AG20443 (cell line): ENCODE measurements at places on chromosomes 12 and 14.

DNA sequence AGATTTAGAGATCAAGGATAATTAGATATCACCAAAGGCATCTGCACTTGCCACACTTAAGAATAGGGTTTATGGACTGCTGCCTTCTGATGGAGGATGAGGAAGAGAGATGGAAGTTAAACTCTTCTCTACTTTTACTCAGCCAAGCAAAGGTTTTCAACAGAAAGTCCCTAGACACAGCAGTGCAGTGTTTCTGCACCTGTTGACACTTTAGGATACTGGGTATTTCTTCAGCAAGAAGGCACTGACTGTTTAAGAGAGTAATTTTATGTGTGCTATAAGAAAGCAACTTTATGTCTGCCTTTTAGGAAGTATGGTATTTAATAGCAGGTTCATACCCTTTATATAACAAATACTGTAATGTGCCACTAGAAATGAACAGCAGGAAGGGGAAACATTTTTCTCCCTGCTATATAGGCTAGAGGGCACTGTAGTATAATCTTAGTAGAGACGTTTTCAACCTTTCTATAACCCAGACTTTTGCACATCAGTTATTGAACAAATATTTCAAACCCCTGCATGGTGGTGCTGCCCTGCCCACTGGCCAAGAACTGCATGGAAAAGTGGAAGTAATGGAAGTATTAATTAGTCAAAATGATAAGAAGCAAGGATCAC, 225.0 kb upstream of the GRIP1 start:
- no peak for DNase-seq

GRCh38 chr14:100669011-100669412, 57.7 kb upstream of the DLK1 start:
- DNase-seq, result no peak

DNA sequence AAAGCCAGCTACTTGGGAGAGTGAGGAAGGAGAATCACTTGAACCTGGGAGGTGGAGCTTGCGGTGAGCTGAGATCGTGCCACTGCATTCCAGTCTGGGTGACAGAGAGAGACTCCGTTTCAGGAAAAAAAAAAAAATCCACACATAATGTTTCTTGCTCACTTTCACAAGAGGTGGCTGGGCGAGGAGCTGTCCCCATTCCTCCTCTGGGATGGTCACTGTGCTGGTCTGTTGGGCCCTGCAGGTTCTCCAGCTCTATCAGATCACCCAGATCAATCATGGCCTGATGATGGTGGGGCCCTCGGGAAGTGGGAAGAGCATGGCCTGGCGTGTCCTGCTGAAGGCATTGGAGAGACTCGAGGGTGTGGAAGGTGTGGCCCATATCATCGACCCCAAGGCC, 47.3 kb downstream of the DYNC1H1 start:
- no peak for DNase-seq

- DNase-seq, result no peak
These were observed 31.7 kb downstream of the GALNT4 start for GRCh38 chr12:89492883-89493282.

DNA sequence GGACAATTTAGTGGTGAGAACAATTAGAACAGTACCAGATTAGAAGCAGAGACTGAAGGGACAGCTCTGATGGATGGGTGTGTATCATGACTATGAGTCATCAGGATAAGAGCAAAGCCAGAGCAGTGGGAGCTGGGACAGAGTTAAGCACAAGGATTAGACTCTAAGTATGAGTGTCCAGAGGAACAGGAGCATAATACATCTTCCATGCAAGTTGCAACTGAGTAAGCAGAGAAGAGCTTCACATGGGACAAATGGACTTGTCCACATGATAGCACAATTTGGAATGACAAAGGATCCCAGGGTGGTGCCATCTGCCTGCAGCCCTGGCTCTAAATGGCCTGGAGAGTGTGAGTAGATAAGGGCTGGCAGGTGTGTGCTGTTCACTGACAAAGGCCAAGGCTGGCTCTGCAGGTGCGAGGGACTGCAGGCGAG, 226.4 kb upstream of the CAND1 start:
- DNase-seq, result no peak

GRCh38 chr14:53109105-53110041, 43.8 kb downstream of the DDHD1 start:
- DNase-seq, result peak; percentile 48

DNA sequence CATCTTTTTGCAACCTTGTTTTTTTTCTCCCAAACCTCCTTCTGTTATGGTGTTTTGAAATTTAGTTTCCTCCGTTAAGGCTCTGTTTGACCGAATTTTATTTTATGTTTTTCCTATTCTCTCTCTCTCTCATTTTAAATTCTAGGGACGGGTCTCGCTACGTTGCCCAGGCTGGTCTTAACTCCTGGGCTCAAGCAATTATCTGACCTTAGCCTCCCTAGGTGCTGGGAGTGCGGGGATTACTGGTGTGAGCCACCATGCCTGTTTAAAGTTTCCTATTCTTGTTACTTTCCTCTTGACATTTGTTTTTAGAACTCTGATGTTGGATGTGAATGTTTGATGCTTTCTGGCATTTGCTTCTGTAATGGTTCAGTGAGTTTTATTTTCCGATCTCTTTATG, 1.0 kb downstream of the ZC3H14 start:
- DNase-seq, result no peak

- no peak for DNase-seq
These were observed 89.4 kb downstream of the NT5DC3 start for GRCh38 chr12:103751600-103751999.

GRCh38 chr12:109710205-109710746, 3.3 kb upstream of the FAM222A start:
- no peak for DNase-seq

DNA sequence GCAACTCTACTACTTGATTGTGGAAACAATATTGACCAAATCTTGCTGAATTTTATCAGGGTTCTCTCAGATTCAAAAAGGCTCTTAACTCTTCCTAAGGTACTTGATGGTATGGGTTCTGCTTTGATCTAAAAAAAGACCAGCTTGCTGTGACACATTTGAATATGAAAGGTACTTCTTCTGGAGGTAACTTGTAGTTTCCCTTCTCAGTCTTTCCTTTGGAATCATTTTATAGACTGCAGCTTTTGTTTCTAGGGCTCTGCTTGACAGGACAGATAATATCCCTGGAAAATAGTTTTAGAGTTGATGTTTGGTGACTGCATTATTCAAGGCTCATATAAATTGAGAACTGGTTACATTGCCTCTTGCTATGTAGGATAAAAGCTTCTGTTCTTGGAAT, 251.9 kb downstream of the FUT8 start:
- no peak for DNase-seq

- no peak for DNase-seq
These were observed 41.2 kb upstream of the PTCSC3 start for GRCh38 chr14:36217732-36218131.

DNA sequence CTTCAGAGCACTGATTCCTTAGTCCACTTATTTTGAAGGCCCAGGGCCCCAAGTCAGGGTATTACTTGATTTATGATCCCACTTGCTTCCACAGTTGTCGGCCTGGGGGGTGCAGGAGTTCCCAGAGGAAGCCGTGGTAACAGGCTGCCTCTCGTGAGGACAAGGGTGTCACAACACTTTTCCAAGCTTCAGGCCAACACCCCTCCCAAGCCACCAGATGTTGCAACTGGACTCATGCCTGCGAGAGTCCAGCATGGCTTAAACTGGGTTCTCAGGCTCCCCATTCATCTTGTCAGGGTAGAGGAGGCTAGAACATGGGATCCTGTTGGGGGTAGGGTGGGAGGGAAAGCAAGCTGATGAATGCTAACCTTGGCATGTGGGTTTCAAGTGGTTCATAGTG, 56.1 kb downstream of the BMP4 start:
- DNase-seq, result peak; percentile 70

- no peak for DNase-seq
These were observed 243.9 kb upstream of the LRIG3 start for GRCh38 chr12:59164226-59164625.

DNA sequence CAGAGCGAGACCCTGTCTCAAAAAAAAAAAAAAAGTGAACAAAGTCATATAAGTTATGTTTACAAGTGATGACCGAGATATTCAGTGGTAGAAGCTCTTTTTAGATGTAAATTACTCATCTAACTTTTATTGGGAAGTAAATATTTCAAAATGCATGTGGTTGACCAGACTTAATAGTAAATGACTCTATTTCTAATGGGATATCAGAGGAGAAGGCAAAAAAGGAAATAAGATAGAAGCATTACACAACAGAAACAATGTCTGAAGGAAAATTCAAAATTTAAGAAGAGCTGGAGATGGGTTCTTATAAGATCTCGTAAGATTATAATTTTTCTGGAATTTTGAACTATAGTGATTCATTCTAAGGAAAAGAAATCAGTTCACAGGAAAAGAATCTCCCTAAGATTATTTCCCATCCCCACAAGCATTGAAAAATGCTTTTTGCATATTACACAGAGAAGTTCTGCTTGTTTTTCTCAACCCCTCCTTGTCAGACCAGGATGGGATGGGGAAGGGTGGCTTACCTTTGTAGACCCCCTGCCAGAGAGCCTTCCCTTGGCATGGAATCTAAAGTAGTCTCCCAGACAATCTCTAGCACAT, 63.1 kb upstream of the STK38L start:
- no peak for DNase-seq

- DNase-seq, result no peak
These were observed at the start of gene GPR132 for GRCh38 chr14:105065280-105066228. TSS of gene GPR132 (minus strand) at chr14:105065430. CDS start at chr14:105055420, 10,010 bp downstream.

- DNase-seq, result peak; percentile 30
These were observed 331.5 kb downstream of the LRIG3 start for GRCh38 chr12:58588770-58589169.

DNA sequence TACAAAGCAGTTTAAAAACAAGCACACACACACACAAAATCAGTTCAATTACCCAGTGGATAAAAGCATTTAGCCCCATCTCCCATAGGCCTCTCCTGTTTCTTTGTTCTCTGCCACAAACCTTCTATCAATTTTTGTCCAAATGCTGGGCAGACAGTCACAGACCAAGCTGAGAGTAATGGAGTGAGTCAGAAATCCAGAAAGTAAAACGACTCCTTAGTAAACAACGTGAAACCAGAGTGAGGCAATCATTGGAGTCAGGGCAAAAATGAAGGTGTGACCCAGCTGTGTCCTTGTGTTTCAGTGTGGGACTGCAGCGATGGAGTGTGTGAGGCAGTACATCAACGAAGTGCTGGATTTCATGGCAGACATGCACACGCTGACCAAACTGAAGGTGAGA, 102.0 kb downstream of the PRIMA1 start:
- no peak for DNase-seq

DNA sequence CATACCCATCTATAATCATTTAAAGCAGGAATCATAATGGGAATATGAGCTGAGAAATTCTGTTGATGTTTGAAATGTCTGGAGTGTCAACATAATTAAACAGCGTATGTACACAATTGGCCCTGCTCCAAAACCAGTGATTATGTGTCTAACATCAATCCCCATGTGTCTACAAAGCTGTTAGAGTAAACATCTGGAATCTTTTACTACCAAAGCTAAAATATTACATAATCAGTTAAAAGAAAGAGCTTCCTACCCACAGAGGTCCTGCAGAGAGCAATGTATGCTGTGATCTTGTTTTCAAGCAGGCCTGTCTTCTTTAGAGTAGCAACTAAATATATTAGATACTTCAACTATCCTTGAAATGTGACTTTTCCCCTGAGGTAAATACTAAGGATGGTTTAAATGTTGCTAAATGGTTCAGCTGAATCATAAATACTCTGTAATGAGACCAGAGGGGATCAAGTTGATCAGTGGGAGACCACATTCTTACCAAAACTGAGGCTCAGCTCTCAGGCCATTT, 74.3 kb downstream of the RASSF8 start:
- DNase-seq, result peak; percentile 24

- DNase-seq, result no peak
These were observed 95.6 kb downstream of the CPNE8 start for GRCh38 chr12:38809832-38810231.

GRCh38 chr14:101521473-101521915, 39.8 kb upstream of the DIO3 start:
- no peak for DNase-seq

DNA sequence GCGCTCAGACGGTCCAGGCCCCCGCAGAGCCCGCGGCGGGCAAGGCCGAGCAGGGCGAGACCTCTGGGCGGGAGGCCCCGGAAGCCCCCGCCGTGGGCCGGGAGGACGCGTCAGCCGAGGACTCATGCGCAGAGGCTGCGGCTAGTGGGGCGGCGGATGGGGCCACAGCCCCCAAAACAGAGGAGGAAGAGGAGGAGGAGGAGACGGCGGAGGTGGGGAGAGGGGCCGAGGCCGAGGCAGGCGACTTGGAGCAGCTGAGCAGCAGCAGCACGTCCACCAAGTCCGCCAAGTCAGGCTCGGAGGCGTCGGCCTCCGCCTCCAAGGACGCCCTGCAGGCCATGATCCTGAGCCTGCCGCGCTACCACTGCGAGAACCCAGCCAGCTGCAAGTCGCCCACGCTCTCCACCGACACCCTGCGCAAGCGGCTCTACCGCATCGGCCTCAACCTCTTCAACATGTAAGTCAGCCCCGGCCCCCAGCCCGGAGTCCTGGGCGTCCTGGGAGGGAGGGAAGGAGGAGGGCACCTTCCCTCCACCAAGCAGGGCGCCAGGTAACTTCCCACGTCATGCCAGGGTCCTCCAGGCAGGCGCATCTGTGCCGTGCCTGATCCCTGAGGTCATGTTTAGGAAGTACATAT, 72.4 kb downstream of the IQSEC3 start:
- DNase-seq, result peak; percentile 39

- no peak for DNase-seq
These were observed 46.5 kb downstream of the IFT81 start for GRCh38 chr12:110170535-110171185.

GRCh38 chr12:25320123-25321006, 69.6 kb upstream of the KRAS start:
- no peak for DNase-seq

GRCh38 chr14:104316121-104316722, 177.8 kb downstream of the KIF26A start:
- DNase-seq, result no peak

- DNase-seq, result no peak
These were observed 208.4 kb downstream of the ADGRD1 start for GRCh38 chr12:131162113-131162512.

DNA sequence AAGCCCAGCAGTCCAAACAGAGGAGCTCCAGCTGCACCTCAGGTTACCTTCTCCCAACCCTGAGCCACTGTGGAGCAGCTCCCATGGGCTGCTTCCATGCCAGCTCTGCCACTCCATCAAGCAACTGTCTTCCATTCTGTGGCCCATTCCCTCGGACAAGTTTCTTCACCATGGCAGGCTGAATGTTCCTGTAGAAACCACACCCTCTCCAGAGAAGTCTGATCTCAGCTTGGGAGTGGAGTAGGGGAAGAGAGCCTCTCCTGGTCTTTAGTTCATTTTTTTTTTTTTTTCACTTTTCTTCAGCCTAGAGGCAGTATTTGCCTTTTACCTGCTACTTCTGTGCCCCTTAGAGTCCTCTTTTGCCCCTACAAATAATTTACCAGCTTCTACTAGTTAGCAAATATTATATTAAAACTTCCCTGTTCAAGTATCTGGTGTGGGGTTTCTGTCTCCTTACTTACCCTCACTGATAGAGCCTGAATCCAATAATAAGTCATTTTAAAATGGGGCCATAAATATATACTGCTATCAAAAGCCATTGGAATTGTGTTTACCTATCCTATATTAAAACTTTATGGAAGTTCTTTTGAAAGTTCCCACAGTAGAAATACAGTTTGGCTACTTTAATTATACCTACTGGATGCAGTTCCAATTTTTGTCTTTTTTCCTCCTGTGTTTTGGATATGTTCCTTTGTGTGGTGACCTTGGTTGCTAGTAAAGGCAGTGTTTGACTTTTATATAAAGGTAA, 11.7 kb upstream of the SLC17A8 start:
- no peak for DNase-seq
